ENCODE measurements at places on chromosomes 7 and 10. TPM values are rescaled to one million over a fixed set of nuclear protein-coding genes. Genes with fewer than 3 reads are reported as not detected.

SEMA3E gene
- total RNA-seq: 1.3 TPM

- peak; percentile 55 for DNase-seq
Measured at GRCh38 chr7:116500078-116500853, 728 bp downstream of the CAV2 start.

- no peak for DNase-seq
Measured at GRCh38 chr10:117363028-117363427, 12.2 kb downstream of the PDZD8 start.

GRCh38 chr7:106371629-106372028 is 86.8 kb upstream of the NAMPT start:
- DNase-seq: no peak

DNA sequence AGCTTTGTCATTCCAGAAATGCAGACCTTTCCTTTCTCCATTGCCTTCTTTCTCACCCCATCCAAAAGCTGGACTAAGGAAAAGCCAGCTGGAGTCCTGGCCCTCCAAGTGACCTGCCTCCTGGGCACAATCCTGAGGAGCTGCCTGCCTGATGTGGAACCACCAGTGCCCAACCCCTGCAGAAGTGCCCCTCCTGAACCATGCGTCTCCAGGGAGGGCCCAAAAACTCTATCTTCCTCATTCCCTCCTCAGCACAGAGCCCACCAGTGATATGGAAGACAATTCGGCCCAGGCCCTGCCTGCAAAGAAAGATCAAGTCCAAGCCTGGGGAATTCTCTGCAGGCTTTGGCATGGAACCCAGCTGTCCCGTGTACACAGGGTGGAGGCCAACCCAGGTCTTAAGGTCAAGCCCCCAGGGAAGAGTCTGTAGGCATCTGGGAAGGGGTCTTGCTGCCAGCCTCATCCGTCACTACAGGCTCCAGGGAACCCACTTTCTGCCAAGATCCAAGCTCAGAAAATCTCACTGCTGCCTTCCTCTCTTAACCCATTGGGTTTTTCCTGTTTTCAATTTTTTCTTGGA is 3.5 kb upstream of the GRID1 start:
- DNase-seq: no peak

DNA sequence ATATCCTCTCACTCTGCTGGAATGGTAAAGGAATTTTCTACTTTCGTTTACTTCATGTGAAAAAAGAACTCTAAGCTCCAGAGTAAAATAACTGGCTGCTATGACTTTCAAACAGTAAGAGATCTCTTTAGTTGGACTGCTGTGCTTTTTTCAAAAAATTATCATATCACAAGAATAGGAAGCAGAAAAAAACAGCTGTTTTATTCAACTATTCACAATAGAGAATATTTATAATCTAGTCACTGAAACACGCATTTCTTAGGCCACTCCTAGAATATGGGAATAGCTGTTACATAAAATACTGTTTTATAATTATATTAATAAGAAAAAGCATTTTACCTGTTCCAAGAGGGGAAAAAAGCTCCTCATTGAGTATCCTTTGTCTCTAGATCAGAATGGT is 29.7 kb downstream of the NOC3L start:
- DNase-seq: no peak

DNA sequence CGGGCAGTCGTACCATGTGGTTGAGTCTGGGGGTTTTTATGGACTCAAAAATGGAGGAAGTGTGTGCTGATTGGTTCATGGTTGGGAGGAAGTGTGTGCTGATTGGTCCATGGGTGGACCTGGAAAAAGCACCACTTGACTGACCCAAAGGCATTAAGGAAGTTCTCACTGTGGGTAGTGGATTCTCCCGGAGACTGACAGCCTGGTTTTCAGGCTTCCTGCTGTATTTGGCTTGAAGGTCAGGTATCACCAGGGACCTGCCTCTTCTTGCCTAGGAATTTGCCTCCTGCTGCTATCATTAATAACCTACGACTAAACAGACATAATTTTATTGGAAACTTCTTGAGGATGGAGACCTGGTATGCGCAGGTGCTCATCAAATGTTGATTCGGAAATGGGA is 268.8 kb upstream of the LRGUK start:
- no peak for DNase-seq

PIP gene
- not detected for total RNA-seq

MSMB gene
- not detected for total RNA-seq

GRCh38 chr10:16195178-16195769 is 241.5 kb upstream of the PTER start:
- no peak for DNase-seq

DNA sequence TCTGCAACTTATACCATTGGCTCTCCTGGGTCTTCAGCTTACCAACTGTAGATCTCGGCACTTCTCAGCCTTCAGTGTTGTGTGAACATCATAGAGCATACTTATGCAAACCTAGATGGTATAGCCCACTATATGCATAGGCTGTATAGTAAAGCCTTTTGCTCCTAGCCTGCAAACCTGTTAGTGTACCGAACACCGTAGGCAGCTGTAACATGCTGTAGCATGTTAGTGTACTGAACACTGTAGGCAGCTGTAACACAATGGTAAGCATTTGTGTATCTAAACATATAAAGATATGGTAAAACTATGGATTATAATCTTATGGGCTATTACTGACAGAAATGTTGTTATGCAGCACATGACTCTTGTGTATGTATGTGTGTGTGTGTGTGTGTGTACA is 256.9 kb downstream of the WDR11 start:
- no peak for DNase-seq

CADPS2 gene
- total RNA-seq: 33.1 TPM

TMEM140 gene
- total RNA-seq: 13.7 TPM
